Fibroblast of mammary gland (primary cell): ENCODE measurements at places on chromosomes 5 and 9.

DNA sequence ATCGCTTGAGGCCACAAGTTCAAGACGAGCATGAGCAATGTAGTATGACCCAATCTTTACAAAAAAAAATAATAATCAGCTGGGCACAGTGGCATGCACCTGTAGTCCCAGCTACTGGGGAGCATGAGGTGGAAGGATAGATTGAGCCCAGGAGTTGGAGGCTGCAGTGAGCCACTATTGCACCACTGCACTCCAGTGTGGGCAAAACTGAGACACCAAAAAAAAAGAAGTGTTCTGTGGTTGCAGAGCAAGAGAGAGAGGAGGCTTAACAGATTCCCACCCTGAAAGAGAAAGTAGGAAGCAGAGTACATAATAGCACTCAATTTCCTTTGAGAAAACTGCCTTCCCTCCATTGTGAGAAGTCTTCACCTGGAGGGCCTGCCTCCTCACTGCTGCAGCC lies 52.6 kb downstream of the ALDH7A1 start:
- no peak for DNase-seq

GRCh38 chr5:128962211-128962610 lies 3.1 kb upstream of the SLC27A6 start:
- no peak for DNase-seq

DNA sequence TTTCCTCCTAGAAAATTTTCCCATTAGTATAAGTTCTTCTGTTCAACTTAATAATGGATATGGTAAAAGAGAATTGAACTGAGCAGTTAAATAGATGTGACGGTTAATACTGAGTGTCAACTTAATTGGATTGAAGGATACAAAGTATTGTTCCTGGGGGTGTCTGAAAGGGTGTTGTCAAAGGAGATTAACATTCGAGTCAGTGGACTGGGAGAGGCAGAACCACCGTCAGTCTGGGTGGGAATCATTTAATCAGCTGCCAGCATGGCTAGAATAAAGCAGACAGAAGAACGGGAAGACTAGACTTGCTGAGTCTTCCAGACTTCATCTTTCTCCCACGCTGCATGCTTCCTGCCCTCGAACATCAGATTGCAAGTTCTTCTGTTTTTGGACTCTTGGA lies 689.6 kb upstream of the CDH10 start:
- no peak for DNase-seq

DNA sequence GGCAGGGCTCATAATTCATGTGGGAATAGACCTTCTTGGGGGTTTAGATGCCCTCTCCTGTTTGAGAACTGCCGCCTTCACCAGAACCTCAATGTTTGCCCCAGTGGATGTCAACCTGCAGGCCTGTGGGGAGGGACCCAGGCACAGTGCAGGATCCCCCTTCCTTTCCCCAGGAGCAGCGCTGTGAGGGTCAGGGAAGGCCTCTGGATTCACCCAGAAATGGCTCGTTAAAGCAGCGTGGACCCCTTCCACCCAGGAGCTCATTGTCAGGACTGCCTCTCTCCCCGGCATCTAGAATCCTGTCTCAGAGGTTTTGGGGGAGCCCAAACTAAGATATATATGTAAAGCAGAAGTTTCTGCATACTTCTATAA lies 188.3 kb downstream of the GADD45G start:
- no peak for DNase-seq

DNA sequence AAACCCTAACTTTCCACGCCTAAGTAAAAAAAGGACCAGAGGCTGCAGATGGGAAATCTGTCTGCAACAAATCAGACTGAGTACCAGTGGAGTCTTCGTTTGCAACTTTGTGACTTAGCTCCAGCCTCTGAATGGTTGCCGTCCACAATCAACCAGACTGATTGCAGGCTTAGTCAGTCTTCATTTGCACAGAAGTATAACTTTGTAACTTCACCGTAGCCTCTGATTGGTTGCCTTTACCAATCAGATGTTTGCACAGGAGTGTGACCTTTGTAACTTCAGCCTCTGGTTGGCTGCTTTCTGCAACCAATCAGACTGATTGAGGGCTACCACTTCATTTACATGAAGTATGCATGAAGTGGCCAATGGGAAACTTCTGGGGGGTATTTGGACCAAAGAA lies 53.7 kb downstream of the TGFBR1 start:
- DNase-seq: no peak

- DNase-seq: no peak
Observed at GRCh38 chr9:91256235-91256634, 105.5 kb downstream of the AUH start.

GRCh38 chr9:6889868-6890267 lies 132.1 kb downstream of the KDM4C start:
- DNase-seq: no peak

GRCh38 chr9:134663084-134663483 lies 21.5 kb downstream of the COL5A1 start:
- DNase-seq: no peak

DNA sequence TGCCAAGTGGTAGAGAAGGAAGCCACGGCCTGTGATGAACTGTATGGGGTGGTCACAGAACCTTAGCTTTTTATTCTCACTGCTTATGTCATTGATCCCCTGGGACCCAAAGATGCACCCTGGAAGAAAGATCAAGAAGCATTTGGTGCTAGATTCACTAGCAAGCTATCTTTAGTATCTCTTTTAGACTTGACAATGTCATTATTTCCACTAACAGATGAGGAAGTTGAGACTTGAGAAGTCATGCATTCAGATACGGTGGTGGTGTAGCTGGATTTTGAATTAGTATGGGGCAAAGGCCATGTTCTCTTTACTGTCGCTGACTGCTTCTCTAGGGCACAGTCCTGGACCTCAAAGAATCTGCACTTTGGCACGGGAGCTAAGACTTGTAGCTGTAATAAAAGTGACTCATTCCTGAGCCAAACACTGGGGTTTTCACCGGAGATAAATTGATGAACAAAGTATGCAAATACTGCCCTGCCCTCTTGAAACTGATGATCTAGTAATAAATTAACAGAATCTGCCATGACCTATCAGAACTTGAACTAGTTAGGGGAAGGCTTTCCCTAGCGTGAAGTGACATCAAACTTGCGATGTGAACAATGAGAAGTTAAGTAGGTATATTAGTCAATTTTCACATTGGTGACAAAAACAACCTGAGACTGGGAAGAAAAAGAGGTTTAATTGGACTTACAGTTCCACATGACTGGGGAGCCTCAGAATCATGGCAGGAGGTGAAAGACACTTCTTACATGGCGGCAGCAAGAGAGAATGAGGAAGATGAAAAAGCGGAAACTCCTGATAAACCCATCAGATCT lies 5.4 kb downstream of the GDA start:
- DNase-seq: no peak

DNA sequence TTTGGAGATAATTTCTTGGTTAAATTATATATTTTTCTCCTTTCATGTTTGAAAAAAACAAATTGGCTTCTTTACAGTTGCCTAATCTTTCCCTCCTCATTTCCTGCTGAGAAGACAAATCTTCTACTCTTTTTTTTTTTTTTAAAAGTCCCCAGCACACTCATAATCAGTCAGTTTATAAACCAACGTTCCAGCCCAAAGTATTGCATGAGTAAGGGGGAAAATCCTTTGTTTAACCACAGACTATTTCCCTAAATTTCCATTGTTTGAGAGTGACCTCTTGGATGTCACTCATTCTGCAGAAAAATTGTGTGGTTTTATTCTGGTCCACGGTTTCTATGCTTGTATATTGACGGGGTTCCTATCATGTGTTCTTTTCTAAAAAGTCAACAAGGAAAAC lies 55.1 kb upstream of the TLR4 start:
- no peak for DNase-seq

GRCh38 chr5:39427229-39427628 lies 2.4 kb upstream of the DAB2 start:
- no peak for DNase-seq

- DNase-seq: no peak
Observed at GRCh38 chr9:123629531-123629930, 273.5 kb downstream of the CRB2 start.

DNA sequence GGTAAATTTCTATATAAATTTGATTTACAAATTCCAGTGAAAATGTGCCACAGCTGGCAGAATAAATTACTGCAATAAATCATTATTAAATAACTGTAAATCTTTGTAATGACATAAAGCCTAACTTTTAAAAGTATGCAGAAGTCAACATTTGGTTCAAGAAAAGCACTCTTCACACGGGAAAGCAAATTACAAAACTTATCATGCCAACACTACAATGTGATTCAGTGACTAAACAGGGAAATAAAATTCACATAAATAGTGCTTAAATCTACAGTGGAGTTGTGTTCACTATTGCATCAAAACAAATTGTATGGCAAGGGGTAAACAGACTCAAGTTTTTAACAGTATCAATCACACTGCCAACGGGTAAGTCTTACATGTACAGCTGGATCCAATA lies 117.2 kb downstream of the BNC2 start:
- peak; percentile 47 for DNase-seq

GRCh38 chr9:5445886-5446285 lies 4.5 kb upstream of the CD274 start:
- DNase-seq: no peak

- DNase-seq: no peak
Observed at GRCh38 chr5:92969781-92970237, 611.2 kb downstream of the NR2F1-AS1 start.

- no peak for DNase-seq
Observed at GRCh38 chr5:6398570-6399230, 20.4 kb upstream of the MED10 start.

DNA sequence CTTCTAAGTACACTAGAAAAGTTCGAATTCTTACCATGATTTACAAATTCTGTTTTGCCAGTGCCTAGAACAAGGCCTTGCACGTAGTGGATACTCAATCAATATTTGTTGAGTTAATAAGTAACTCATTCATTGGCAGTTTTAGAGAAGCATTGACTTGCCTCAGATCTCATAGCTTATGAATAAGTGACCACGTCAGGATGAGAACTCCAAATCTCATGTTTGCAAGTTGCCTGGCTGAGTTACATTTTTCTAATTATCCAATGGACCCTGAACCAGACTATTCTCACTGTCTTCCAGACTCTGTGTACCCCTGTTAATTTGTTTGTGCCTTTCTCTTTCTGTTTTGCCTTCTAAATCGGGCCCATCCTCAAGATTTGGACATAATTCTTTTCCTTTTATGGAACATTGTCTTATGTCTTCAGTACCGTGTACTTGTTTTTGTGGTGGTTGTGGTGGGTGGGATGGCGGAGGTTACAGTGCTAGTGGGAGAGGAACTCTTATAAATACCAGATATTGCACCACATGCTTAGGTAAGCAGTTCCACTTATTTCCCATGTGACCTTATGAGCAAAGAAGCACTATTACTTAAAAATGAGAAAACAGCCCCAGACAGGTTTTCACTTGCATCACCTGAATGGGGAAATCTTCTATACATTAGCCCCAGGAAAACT lies 96.3 kb downstream of the UNC13B start:
- no peak for DNase-seq

DNA sequence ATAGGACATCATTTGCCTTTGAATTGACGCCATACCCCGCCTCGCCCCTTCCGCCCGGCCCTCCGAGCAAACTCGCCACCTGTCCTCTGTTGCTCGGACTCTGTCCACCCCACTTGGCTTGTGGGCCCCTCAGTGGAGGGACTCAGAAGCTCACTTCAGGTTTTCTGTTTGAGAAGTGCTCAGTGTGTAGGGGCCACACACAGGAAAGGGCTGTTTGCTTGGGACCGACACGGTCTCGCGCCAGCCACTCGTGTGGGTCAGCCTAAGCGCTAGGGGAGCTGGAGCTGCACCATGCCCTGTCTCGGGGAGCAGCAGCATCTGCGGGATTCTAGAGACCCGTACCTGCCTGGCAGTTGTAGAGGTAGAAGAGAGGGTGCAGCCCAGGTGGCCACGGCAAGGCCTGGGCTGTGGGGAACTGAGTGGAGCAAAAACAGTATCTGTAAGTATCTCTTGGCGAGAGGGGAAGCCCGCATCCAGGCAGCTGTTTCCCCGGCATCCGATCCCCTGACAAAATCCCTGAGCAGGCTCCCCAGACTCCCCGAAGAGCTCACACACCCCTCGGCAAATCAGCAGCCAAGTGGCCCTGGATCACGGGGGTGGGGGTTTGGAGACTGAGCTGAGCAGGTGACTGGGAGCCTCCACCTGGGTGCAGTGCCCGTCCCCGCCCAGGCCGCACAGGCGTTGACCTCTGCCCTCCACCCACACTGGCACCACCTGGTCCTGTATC lies 52.2 kb downstream of the COL5A1 start:
- no peak for DNase-seq

DNA sequence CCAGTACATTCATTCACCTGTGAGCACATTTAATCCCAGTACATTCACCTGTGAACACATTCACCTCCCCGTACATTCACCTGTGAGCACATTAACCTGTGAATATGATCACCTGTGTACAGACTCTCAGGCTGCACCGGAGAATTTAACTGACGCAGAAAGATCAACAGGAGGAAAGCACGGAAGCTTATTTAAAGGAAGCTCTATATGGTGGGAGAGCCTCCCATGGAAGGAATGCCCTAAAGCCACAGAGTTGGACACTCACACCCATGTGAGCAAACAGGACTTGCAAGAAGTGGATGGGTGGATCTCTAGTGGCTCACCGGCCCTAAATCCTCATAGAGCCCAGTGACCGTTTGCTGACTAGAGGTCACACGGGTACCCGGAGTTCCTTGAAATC lies 38.2 kb downstream of the TRIP13 start:
- DNase-seq: no peak
